ENCODE measurements at places on chromosomes 7 and 10.
A peak's percentile ranks its signal among the peaks of the same experiment; 100 is the strongest.

DNA sequence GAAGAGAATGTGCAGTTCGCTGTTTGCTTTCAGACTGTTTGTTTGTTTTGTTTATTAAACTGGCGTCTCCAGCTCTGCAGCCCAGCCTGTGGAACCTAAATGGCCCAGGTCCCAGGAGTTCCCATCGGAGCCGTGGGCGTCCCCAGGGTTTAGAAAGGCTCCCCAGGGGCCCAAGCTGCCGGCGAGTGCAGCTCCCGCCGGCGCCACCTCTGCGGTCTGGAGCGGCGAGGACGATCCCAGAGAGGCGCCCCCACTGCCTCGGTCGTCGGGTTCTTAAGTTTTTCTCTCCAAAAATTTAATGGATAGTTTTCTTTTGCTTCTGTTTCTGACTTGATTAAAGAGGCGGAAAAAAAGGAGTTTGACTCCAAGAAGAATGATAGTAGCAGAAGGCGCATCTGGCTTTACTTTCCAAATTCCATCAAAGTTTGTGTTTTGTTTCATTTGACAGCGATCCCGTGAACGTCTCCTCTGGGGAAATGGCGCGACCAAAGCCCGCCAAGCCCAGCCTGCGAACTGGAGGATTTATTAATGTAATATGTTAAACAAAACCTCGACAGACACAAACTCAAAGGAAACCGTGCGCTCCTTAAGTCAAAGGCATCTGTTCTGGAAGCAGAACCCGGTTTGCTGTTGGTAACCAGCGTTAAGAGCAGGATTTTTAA lies 718 bp upstream of the FZD1 start:
- no peak for DNase-seq

GRCh38 chr7:119572132-119572531 lies 700.8 kb upstream of the KCND2 start:
- DNase-seq, result no peak

- no peak for DNase-seq
These were observed 24.9 kb upstream of the CHST3 start for GRCh38 chr10:71939304-71939703.

DNA sequence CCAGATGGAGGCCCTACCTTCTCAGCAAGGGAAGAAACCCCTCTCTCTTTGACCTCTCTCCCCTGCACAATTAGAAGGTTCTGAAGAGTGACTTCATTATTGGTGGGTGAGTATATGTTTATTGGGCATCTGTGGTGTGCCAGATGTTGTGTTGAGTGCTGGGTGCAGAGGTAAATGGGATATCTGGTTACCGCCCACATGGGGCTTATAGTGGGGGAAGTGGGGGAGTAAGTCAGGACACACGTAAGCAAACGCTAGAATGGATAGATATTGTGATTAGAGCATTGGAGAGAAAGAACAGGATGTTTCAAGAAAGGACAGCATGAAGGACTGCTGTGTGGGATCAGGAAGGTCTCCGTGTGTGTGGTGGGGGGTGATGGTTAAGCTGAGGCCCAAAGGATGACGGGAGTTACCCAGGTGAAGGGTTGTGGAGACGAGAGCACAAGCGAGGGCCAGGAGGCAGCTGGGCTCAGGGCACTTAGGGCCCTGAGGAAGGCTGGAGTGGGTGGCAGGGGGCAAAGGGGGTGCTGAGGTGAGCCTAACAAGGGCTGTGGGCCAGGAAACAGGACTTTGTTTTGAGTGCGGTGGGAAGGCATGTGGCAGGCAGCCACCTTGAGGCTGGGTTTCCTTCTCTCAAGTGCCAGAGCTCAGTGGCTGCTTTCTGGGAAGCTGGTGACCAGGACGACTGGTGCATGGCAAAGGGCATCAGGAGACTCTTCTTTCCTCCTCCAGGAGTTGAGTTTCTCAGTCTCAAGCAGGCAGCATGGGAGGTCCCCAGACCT lies 299.9 kb downstream of the RPS24 start:
- no peak for DNase-seq

- DNase-seq, result no peak
These were observed 64.4 kb downstream of the GRB10 start for GRCh38 chr7:50718311-50718710.

DNA sequence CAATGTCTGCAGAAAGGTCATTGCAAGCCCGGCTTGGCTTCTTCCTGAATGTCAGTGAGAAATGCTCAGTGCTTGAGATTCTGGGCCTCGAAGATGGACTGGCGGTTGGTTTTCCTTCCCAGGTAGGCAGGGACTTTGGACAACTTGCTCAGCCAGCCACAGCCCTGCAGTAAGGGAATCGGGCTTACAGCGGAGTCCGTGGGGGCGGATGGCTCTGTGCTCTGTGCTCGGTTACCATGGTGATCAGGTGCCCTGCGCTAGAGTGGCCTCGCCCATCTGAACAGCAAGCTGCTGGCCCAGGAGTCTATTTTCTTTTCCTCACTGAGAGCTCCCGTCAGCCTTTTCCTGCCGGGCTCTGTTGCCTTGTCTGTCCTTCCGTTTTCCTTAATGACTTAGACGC lies 77.8 kb upstream of the SH2B2 start:
- no peak for DNase-seq

- DNase-seq, result no peak
These were observed 9.9 kb upstream of the DPYSL4 start for GRCh38 chr10:132176623-132177500.

DNA sequence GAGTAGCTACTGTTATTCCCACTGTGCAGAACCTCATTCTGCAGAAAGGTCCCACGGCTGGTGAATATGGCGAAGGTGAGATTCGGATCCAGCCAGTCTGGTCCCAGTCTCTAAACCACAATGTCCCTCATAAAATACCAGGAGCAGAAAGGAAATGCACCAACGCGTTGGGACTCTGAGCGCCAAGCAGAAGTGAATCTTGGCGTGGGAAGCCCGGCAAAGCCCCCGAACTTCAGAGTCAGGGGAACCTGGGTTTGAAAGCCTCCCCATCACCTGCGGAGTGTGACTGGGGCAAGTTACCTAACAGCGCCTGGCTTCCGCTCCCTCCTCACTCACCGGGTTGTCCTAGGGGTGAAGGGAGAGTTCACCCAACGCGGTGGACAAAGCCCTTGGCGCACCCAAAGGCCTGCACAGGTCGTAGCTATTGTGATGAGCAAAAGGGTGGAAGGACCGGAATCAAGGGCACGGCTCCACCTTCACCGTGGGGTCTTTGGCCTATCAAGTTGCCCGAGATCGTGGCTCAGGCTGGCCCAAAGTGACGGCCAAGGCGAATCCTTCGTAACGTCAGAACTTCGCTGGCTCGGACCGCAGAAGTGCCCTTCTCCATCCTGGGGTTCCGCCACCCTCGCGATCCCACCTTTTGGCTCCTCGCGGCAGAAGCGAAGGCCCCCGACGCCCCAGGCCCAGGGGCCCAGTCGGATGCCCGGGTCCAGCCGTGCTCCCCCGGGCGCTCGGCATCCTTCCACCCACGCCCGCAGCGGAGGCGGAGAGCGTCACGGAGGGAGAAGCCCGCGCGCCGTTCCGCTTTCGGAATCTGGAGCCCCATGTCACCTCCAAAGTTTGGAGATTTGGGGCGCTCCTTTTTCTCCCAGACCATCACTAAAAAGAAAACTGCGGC lies 811 bp downstream of the RGS10 start:
- peak; percentile 80 for DNase-seq

All from activated CD4-positive, alpha-beta T cell treated with anti-CD3 and anti-CD28 coated beads for 4 hours (primary cell).